Dermis blood vessel endothelial cell (primary cell): ENCODE measurements at places on chromosomes 1 and 21.

DNA sequence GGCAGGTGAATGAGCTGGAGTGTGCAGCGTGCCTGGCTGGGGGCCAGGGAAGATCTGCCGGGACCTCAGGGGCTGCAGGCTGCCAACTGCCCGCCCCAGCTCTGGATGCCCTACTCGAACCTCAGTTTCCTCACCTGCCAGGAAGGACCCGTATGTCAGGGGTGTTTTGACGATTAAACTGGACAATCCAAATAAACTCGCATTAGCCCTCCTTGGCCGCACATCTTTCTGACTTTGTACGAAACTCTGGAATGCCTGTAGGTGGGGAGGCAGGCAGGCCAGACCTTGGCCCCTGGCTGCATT lies 8.3 kb upstream of the ZNF669 start:
- no peak for DNase-seq

GRCh38 chr1:44531785-44532566 lies 126.9 kb downstream of the RNF220 start:
- peak; percentile 42 for DNase-seq

DNA sequence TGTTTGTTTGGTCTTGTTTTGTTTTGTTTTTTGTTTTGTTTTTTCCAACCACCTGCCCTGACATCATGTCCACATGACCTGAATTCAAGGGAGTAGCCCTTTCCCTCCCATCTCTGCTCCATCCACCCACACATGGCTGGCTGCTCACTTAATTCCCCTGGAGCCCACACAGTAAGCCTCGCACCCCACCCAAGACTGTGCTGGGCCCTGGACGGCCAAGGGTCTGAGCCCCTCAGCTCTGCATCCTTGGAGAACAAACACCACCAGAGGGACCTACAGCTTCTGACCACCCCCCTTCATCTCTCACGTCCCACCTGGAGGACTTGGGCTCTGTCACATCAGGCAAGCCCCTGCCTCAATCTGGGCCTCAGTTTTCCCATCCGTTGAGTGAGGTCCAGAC lies 39.1 kb downstream of the MATN1 start:
- DNase-seq, result no peak

- no peak for DNase-seq
Observed at GRCh38 chr21:42527489-42528158, 14.0 kb downstream of the SLC37A1 start.

GRCh38 chr1:30317921-30318320 lies 405.5 kb downstream of the MATN1 start:
- no peak for DNase-seq
